ENCODE measurements at places on chromosomes 5 and 9.

DNA sequence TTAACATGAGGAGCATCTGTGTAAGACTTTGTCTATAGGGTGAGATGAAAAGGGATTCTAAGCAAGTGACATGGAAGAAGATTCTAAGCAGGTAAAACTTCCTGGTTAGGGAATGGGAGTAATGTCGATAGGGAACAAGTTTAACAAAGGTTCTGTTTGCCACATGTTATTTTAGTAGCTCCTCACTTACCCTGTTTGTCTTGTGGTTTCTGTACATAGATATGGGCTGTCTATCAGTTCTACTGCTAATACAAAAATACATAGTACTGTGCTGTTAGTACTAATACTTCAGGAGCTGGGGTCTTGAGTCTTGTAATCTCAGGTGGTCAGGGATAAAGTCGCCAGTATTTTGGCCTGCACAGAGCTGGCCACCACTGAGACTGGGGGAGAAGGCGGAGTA lies 32.9 kb downstream of the RAB24 start:
- no peak for DNase-seq

DNA sequence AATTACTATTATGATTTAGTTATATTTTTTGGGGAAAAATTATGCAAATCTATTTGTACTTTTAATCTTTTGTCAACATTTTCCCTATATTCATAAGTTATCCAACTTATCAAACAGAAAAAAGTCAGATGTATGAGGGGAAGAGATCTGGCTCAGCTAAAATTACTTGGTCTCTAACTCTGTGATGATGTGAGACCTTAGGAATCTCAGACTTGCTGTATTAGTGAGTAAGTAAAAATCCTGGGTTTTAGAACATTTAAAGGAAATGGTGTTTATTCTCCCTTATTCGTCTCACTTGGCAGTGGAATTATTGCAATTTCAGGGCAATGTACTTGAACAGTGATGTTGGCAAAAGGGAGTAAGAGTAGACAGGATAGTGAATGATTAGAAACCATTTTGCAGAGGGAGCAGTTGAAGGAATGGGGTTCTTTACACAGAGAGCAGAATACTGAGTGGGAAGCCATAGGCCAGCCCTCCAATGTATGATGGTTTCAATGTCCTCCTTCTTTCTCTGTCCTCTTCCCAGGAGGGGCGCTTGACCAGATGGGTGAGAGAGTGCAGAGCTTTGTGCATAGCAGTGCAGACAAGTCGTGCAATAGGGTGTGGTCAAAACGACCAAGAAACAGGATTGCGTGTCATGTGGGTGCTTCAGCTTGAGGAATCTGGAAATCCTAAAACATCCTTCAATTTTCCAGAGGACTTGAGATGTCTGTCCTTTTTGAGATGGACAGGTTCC lies 91.7 kb downstream of the TENT4A start:
- DNase-seq = no peak

DNA sequence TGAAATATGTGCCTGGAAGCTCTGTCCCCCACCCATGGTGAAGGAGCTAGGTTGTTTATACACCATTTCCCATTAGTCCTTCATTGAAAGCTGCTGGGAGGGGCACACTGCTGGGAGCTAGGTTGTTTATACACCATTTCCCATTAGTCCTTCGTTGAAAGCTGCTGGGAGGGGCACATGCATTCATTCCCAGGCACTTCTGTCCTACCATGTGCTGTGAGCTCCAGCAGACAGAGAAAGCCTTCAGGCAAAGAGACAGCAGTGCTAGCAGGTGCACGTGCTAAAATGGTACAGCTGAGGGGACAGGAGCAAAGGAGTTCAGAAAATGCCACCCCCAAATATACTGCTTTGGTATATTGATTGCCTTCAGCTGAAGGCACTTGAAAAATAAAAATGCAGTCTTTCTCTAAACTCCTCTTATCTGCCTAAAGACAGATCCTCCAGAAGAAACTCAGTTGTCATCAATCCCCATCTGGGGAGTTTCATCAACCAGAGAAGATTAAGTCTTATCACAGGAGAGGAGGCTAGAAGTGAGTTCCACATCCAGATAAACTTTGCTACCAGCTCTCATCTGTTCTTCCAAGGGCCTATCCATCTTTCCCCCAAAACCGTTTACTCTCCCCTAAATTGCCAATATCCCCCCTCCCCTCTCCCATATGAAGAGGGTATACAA lies 27.7 kb upstream of the DAPK1 start:
- no peak for DNase-seq

GRCh38 chr9:69622676-69623075 lies 49.5 kb downstream of the APBA1 start:
- DNase-seq = no peak

DNA sequence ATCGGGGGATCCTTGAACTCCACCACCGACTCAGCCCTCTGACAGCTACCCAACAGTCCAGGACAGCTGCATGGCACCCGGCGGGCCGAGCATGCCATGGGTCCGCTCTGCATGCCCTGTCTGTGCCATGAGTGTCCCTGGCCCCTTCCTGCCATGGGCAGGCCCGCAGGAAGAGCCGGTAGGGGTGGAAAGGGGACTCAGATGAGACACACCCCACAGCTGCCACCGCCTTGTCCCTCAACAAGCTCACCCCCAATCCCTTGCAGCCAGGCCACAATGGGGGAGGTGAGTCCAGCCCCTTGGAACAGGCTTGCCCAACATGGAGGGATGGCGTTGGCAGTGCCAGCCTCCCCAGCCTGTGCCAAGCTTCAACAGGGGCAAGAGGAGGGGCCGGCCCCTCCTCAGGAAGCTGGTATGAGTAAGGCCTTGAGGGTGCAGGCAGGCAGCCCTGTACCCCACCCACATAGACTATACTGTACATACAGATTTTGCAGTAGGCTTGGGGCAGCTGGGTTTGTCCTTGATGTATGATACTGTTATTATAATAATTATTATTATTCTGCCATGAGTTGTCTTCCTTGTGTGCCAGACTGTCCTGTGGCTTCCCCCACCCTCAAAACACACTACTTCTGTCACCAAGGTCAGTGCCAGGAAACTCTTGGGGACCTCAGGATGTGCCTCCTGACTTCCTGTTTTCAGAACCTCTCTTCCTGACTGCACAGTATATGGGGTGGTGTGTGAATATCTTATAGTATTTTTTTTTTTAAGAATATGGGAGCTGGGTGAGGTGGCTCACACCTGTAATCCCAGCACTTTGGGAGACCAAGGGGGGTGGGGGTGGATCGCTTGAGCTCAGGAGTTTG lies 12.0 kb upstream of the SLC34A1 start:
- DNase-seq = no peak

DNA sequence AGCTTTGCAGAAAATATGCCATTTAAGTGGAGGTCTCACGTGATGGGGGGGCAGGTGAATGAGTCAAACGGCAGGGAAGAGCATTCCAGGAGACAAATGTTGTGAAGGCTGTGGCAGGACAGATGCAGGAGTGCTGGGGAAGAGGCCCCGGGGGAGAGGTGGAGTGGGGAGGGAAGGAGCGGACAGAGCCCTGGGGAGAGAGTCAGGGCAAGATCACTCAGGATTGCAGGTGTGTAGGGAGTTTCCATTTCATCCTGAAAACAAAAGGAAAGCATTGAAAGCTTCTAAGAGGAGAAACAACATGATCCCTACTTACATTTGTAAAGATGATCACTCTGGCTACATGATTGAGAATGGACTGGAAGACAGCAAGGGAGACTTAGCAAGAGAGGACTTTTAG lies 323.3 kb downstream of the ASTN2 start:
- no peak for DNase-seq

- DNase-seq = no peak
Measured at GRCh38 chr5:150122536-150123481, 32.8 kb downstream of the PDGFRB start.

DNA sequence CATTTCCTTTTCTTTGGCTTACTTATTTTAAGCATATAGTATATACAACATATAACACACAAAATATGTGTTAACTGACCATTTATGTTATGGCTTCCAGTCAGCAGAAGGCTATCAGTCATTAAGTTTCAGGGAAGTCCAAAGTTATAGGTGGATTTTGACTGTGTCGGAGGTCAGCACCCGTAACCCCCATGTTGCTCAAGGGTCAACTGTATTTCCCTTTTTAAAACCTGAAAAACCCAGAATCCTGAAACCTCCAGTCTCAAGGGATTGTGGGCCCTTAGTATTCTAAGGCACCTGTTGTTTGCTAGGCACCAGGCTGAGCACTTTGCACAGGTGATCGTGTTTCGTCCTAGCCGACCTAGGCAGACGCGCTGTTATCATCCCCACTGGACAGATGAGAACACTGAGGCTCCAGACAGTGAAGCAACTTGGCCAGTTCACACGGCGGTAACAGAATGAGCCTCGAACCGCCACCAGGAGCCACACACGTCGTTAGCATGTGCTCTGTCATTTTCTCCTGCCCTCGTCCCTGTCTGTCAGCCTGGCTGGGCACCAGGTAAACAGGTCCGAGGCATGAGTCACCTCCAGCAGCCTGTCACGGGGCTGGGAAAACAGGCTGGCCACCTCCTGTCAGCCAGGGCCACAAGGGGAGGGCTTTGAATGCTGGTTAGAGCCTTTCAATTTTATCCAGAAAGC lies 39.9 kb downstream of the DUSP1 start:
- no peak for DNase-seq

- DNase-seq = no peak
Measured at GRCh38 chr5:78899922-78900362, 85.2 kb downstream of the ARSB start.

- DNase-seq = no peak
Measured at GRCh38 chr9:126058591-126058990, 268.0 kb upstream of the MVB12B start.

DNA sequence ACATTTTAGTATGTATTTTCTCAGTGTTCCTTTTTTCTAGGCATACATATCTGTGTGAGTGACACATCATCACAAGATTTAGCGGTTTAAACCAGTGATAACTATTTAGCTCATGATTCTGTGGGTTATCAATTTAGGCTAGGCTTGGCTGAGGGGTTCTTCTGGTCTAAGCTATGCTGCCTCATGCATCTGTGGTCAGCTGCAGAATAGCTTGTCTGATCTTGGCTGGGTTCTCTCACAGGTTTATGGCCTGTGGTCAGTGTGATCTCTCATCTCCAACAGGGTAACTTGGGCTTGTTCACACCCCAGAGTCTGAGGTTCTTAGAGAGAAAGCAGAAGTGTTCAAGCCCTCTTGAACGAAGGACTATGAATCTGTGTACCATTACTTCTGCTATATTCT lies 363.3 kb downstream of the KDM4C start:
- no peak for DNase-seq

DNA sequence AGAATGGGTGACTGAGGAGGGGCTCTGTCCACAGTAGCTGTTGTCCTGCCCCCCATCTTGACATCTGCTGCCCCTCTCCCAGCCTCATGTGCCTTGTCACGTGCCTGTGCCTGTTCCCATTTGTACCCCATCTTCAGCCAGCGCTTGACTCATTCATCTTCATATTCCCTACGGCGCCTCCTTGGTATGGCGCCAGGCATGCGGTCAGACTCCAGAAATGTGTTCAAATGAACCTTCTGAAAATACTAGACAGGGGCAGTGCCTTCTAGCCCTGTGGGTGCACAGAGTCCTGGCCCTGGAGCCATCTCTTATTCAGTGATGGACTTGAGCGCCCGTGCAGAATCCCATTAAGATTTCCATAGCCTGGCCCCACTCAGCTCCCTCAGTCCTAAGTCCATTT lies 46.2 kb downstream of the CFAP77 start:
- DNase-seq = no peak

DNA sequence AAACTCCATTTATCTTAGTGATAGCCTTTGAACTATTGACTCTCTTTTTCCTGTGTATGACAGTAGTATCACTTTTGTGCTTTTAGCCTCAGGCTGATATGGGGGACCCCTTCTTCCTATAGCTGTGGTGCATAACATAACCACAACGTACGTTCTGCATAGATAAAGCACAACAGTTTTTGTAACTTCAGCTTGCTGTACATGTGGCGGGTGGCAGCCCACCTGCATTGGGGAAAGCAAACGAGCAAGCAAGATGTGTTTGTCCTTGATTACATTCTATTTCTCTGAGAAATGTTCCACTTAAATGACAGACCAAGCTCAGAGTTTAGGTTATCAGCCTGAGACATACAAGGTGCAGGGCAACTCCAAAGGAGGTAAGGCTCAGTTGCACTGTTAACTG lies 309.4 kb downstream of the KDM4C start:
- DNase-seq = no peak

DNA sequence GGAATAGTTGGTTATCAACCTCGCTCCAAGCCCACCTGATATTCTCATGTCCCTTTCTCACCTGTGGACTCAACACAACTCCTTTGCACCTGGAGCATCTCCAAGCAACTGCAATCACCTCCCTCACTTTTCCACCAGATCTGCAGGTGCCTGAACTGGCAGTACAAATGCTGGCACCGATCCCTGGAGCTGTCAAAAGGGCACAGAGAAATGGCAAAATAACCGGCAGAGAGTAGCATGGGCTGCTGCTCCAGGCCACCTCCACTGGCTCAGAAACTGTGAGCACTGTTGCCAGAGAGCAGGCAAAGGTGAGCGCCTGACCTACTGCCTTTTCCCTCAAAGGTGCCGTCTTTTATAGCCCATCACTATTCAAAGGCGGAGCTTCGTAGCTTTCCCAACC lies 14.7 kb downstream of the EQTN start:
- no peak for DNase-seq

- no peak for DNase-seq
Measured at GRCh38 chr9:75001719-75002421, 26.2 kb downstream of the CARNMT1 start.

- DNase-seq = no peak
Measured at GRCh38 chr5:55222092-55222984, 4.8 kb downstream of the MCIDAS start.

GRCh38 chr5:151911011-151911410 lies 13.6 kb downstream of the GLRA1 start:
- no peak for DNase-seq

DNA sequence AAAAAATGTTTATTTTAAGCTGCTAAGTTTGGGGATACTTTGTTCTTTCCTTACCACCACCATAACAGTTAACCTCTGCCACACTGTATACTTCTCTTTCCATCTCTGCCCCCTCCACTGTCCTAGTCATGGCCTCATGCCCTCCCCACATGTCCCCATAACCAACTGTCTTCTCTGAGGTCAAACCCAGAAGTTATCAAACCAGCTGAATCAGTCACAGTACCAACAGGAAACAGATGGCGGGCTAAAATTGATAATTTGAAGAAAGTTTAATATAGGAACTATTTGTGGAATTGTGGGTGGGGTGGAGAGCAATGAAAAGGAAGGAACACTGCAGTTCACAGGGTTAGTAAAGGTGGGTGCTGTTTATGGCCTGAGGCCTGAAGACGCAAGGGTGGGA lies 5.7 kb upstream of the DCTN4 start:
- DNase-seq = no peak

Data from stimulated activated CD8-positive, alpha-beta memory T cell treated with anti-CD3 and anti-CD28 coated beads, Interleukin-2, amount 100 ng/mL, for 1 hour (primary cell).